ENCODE measurements at places on chromosomes 11 and 22.
A peak's percentile ranks its signal among the peaks of the same experiment; 100 is the strongest.

DNA sequence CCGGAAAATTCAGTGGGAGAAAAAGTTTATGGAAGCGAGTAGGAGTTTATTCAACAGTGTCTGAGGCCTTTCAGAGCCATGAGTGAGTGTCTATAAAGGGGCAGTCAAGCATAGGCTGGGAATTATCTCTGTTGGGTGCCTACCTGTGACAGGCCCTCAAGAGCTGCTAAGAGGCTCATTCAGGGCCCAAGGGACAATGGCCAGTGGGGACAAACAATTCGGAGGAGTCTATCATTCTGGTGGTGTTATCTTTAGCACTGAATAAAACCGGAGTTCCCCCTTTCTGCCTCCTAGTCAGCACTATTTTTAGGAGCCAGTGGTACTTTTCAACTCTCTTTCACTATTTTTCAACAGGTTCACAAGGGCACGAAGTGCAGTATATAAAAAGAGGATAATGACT lies 89.5 kb upstream of the HTATIP2 start:
- DNase-seq = no peak

GRCh38 chr11:90355200-90355599 lies 132.4 kb upstream of the CHORDC1 start:
- DNase-seq = no peak

DNA sequence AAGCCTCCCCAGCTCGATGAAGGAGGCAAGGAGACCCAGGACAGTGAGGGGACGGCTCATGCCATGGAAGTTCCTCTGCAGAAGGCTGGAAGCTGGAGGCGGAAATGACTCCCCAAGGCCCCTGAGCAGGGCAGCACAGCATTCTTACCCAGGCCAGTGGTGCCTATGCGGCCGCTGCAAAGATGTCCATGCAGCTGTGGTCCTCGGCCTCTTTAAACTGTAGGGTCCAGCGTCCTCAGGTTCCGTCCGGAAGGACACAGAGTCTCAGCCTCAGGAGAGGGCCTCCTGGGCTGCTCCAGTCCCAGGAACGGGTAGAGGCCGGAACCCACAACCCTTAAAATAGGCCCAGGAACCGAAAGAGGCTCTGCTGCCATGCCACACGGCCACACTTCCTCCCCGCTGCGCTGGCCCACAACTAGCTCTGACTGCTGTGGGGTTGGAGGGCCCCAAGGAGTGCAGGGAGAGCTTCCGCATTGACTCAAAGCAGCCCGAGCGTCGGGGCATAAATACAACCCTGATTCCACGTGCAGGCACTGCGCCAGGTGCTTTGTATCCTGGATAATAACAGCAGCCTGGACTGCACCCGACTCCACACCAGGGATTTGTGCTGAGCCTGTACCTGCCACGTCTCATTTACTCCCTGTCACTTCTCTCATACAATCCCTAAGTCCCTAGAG lies 5.5 kb downstream of the KIAA0930 start:
- DNase-seq = no peak

DNA sequence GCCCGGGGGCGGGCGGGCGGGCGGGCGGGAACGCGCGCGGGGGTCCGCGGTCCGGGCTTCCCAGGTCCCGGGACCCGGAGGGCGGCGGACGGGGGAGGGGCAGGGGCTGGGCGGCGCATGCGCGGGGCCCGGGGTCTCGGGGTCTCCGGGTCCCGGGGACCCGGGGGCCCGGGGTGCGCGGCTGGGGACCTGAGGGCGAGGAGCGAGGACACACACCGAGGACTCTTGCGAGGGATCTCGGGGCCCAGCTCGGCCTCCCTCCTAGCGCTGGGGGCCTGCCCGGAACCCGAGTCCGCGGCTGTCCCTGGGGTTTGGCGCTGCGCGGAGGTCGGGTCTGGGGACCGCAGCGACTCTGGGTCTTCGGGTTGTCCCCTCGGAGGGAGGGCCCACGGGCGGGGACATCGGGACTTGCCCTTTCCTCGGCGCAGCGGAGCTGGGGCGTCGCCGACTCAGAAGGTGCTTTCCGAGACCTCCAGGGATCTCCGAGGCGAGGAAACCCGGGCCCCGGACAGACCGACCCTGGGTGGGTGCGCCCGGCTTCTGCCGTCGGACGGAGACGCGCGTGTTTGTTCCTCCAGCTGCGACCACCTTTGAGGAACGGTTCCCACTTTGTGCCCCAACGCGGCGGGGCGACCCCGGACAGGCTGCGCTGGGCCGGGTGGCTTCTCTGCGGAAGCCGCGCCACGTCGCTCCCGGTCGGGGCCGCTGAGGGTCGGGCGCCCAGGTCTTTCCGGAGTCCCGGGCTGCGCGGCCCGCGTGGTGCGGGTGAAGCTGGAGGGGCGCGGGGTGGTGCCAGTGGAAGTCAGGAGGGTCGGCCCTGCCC lies 540 bp downstream of the PPARA start:
- DNase-seq = peak; percentile 74

GRCh38 chr11:75214411-75214821 lies 26.2 kb upstream of the TPBGL start:
- no peak for DNase-seq

DNA sequence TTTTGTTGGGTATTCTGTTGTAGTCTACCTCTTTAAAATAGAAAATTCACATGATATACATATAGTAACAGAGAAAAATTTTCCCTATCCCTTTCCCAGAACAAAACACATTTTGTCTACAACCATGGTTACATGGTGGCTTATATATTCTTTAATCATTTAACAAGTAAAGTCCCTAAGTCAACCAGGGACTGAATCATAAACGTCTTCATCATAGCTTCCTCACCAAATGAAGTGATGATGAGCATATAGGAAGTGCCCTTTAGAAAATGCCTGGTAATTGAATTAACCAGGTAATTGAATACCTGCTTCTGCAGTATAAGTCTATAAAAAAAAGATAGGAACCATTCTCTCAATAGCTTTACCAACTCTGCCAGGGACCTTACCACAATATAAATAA lies 101.2 kb downstream of the APOL5 start:
- DNase-seq = no peak

DNA sequence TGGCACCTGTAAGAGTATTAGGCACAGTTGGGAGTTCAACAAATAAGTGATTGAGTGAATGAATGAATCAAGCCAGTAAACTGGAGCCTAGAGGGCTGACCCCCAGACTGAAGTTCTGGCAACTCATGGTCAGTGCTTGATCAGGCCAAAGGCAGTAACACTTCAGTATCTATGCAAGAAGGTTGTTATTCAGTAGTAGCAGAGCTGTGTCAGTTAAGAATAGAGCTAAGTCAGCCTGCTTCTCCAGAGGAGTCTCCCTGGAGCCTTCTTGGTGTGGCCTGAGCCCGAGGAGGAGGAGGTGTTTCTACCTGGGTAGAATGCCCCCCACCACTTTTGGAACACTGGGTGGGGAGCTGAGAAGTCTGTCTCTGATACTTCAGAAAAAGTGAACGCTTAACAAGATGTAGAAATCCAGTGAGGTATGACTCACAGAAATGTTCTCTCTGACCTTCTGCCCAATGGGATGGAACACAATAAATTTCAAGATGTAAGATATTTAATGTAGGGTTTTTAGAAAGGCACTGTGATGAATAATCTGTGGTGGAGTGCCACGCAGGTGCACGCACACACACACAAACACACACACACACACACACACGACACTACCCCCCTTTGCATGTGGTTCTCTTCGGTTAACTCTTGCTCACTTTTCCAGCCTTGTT lies 219.9 kb downstream of the HIPK3 start:
- no peak for DNase-seq

DNA sequence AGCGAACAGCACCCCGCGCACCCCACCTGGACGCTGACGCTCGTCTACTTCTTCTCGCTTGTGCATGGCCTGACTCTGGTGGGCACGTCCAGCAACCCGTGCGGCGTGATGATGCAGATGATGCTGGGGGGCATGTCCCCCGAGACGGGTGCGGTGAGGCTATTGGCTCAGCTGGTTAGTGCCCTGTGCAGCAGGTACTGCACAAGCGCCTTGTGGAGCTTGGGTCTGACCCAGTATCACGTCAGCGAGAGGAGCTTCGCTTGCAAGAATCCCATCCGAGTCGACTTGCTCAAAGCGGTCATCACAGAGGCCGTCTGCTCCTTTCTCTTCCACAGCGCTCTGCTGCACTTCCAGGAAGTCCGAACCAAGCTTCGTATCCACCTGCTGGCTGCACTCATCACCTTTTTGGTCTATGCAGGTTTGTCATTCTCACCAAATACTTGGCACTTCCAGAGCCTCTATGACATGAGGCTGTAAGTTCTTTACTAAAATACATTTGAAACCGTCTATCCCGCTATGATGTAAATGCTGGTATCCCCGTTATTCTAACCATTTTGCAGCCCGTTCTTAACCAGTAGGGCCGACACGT lies 535 bp downstream of the AQP11 start:
- peak; percentile 48 for DNase-seq

- no peak for DNase-seq
Observed at GRCh38 chr11:64231546-64231945, 1.2 kb downstream of the DNAJC4 start.

- DNase-seq = no peak
Observed at GRCh38 chr11:59787255-59787588, 23.4 kb downstream of the MRPL16 start.

- no peak for DNase-seq
Observed at GRCh38 chr22:49132009-49132408, 695.7 kb downstream of the BRD1 start.

- no peak for DNase-seq
Observed at GRCh38 chr11:32920570-32920969, 28.0 kb downstream of the QSER1 start.

- DNase-seq = no peak
Observed at GRCh38 chr22:50260801-50261614, 475 bp downstream of the MAPK12 start.

- peak; percentile 38 for DNase-seq
Observed at GRCh38 chr11:128521682-128522054, 65.7 kb downstream of the ETS1 start.

DNA sequence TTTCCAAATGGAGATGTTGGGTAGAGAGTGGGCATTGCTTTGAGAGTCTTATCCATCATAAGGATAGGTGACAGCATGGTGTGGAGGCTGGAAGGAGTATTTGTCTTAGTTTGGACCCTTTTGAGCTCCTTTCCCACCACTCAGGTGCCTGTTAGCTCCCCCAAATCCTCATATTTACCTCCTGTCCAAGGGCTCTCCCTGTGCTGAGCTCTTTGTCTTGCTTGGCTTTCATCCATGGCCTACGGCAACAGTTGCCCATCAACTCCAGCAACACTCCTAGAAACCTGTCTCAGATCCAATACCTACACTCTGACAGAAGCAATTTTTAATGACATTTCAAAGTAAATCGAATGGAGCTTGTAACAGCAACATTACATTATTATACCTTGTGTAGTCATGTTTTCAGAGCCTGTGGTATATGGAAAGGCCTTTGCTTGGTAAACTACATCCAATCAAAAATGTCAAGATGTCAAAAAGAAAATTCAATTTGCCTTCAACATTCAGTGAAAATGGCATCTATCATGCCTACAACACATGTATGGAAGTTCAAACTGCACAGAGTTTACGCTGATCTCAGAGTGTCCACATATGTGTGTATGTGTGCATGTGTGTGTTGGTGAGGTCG lies 49.4 kb upstream of the CCDC90B start:
- no peak for DNase-seq

DNA sequence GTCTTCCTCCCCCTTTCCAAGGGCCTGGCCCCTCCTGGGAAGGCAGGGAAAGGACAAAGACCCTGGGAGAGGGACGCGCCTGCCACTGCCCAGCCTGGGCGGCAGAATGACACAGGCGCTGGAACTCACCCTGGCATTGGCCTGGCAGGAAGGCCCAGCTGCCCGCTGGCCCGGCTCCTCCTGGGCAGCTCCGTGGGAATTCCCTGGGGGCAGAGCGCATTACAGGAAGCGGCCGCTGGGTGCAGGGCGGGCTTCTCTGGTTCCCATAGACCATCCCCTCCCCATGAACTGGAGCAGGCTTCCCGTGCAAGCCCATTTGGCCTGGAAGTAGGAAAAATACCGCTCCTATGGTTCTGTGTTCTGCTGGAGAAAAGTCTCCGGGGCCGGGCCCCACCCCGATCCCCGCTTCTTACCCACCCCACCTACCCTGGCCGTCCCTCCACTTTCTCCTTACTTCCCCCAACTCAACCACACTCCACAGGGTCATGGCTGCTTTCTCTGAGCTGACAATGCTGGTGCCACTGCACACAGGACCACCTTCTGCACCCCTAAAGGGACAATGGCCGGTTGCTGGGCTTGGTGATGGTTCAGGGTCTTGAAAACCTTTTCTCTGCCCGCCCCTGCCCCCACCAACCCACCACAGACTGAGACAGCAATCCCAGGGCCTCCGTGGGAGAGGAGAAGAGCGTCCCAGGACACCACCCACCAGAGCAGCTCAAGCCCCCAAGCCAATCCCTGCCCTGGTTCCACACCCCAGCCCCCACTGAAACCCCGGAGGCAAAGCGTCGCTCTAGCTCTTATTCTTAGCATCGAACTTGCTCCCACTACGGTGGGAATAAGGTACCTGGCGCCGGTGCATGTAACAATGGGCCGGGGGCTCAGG lies 58.9 kb downstream of the LINC01488 start:
- peak; percentile 25 for DNase-seq

DNA sequence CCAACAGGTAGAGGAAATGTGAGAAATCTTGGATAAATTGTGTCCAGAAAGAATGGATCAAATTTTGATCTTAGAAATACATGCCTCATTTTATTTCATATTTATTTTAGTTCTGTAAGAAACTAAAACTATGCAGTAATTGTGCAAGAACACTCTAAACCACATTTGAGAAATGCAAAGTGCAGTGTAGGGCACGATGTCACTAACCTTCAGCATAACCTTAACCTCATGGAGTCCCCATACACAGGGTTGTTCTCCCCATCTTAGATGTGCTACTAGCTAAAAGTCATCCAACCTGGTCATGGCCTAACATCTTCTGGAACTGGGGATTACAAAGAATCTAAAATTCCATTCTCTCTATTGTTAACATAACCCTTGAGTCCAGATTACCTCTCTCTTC lies 48.4 kb upstream of the ARHGAP42 start:
- DNase-seq = no peak

DNA sequence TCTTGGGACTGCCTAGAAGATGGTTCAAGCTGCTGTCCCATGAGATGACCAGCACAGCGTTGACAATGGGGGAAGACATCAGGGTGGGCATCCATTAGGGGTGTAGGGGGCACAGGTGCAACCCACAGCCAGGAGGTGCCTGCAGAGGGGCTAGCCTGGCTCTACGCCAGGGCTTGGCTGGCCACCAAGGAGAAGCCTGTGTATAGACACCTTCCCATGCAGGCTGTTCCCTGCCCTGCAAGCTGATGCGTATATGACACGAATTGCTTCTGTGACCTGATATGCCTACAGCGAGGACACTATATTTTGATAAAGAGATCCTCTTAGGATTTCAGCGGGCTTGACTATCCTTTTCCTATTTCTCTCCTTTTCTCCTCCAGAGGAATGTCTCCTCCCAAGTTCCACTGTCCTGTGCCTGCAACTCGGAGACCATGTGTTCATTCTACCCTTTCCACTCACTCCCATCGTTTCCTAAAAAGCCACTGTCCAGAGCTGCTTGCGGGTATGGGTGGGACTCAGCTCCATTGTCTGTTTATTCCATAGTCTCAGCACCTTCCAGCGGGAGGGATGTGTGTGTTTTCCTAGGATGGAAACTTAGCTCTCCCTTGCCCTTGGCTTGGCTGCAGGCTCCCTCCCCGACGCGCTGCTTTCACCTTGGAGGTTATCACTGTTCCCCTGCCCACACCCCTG lies 56.1 kb downstream of the ST14 start:
- no peak for DNase-seq

Data from hypothalamus (tissue), 51 donors.